ENCODE measurements at places on chromosomes 7 and 10.

DNA sequence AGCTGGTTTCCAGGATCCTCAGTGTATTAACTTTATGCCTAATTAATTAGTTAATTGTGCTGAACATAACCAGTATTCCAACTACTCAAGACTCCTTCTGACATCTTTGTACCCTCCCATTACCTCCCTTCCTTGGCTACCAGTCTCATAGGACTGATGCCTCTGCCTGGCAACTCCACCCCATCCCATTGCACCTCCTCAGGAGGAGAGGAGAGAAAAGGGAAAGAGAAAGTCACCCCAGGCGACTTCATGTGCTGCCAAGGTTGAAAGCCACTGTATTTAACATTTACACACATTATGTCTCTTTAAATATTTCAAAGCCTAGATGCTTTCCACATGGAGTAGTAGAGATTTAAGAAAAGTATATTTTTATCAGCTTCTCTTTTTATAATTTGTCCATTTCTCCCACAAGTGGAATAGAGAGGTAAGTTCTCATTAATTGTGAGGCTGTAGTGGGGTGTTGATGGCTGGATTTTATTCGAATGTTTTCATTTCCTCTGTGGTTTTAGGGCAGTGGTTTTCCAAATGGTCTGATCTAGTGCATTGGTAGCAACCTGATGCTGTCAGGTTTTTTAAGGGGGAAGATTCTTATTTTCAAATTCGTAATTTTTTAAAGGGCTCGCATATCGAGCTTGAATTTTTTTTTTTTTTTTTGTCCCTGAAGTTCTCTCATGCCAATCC is 148.0 kb downstream of the BICC1 start:
- no peak for DNase-seq

- DNase-seq = no peak
These were observed 46.3 kb downstream of the EGFR start for GRCh38 chr7:55065079-55065478.

GRCh38 chr10:124916098-124916584 is 25.8 kb upstream of the ZRANB1 start:
- DNase-seq = no peak

DNA sequence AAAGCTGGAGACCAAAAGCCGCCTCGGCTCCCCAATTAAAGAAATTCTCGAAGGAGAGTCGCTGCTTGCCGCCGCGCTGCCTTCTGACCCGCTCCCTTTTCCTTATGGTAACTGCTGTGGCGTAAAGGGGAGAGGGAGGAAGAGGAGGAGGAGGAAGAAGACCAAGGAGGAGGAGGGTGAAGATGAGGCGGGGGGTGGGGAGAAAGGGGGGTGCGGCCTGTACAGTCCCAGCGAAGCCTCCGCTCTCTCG is 388 bp downstream of the CNOT4 start:
- no peak for DNase-seq

GRCh38 chr7:96778263-96778662 is 68.6 kb upstream of the SEM1 start:
- DNase-seq = no peak

DNA sequence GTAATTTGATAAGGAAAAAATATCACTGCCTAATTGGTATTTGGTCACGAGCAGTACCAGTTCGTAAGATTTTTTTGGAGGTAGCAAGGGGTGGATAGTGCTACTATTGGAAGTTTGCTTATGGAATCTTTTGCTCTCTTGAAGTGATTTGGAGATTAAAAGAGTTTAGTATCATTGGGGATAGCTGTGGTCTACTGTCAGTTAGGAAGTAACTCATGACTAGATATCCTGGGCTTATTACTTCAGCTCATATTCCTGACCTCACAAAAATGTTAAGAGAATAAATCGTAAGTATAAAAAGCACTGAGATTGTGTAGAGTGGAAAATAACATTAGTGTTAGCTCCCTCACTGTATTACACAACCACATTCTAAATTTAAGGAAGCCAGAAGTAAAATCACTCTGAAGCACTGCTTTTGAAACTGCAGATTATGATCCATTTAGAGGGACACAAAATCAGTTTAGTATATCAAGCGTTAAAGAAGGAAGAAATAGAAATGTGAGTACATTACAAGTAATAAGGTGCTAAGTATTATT is 22.6 kb downstream of the SGPL1 start:
- DNase-seq = no peak
